ENCODE measurements at places on chromosomes 11 and 22. TPM values are rescaled to one million over a fixed set of nuclear protein-coding genes. Genes with fewer than 3 reads are reported as not detected.
A peak's percentile ranks its signal among the peaks of the same experiment; 100 is the strongest.

DNA sequence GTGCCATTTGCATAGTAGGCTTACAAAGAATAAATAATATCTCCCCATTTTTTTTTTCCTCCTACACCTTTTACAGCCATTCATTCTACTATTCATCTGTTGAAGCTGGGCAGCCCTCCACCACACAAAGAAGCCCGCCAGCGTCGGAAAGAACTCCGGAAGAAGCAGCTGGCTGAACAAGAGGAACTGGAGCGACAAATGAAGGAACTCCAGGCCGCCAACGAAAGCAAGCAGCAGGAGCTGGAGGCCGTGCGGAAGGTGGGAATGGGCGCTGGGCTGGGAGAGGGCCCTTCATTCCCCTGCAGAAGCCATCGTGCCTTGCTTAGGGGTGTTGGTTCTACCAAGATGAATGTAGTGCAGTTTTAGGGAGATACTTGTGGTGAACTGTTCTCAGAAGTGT, 68.6 kb downstream of the SWAP70 start:
- no peak overlapping the region for H3K27ac ChIP-seq
- H3K36me3 ChIP-seq: no peaks in the 10 kb centered on the region
- H3K4me1 ChIP-seq: no peaks in the 10 kb centered on the region
- H3K27me3 ChIP-seq: no peaks in the 10 kb centered on the region
- DNase-seq: no peak
- H3K4me3 ChIP-seq: no peak overlapping the region

DNA sequence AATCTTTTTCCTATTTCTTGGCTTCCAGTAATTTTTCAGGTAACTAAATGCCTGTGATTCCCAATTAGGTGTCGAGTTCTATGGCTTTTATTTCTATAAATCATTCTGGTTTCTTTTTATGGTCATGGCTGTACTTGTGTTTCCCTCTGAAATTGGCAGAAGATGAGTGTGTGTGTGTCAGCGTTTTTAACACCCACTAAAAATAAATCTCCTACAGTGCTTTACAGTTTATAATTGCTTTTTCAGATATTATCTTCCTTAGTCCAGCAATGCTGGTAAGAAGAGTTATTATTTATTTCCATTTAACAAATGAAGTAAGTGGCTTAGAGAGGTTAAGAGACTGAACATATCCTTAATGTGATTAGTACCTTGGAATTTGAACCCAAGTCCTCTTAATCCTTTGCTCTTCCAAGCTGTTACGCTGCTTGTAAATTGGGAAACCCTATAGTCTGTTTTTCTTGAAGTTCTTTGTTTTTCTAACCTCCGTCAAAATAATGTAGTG, 125.2 kb downstream of the TEAD1 start:
- DNase-seq: no peak
- no peak overlapping the region for H3K27ac ChIP-seq

DNA sequence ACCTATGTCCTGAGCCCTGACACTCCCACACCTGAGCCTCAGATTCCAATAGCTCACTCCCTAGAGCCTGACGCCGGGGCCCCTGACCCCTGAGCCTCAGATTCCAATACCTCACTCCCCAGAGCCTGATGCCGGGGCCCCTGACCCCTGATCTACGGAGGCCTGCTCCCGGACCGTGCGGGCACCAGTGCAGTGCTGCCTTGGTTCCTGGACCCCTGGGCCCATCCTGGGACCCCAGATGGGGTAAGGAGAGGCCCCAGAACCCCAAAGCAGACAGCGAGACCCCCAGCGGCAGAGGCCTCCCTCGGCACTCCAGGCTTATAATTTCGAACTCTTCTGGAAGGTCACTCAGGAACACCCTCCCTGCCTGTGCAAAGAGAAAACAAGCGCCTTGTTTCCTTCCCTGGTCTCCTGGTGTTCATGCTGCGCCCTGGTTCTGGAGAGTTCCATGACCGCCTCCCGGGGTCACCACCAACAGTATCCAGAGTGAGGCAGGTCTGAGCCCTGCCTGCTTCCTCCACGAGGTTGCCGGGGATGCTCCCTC, 7.5 kb downstream of the SUSD2 start:
- no peaks in the 10 kb centered on the region for H3K27me3 ChIP-seq
- H3K4me1 ChIP-seq: no peaks in the 10 kb centered on the region
- no peak for DNase-seq
- H3K36me3 ChIP-seq: no peaks in the 10 kb centered on the region

DNA sequence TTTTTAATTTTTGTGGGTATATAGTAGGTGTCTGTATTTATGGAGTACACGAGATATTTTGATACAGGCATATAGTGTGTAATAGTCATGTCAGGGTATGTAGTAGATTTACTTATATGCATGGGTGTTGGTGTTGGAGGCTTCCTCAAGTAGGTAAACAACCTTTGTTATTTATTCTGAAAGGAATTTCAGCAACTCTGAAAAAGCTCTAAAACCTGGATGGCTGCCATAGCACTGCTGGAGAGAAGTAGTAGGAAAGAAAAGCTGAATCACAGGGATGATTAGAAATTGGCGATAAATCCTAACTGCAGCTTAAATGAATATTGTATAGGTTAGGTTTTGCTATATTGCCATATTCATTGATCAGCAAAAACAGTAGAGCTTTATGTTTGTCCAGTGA, 44.4 kb upstream of the ST14 start:
- peaks cover 8% of the 10 kb centered on the region for H3K36me3 ChIP-seq
- H3K27me3 ChIP-seq: no peaks in the 10 kb centered on the region
- DNase-seq: no peak
- H3K4me1 ChIP-seq: peaks cover 17% of the 10 kb centered on the region

DNA sequence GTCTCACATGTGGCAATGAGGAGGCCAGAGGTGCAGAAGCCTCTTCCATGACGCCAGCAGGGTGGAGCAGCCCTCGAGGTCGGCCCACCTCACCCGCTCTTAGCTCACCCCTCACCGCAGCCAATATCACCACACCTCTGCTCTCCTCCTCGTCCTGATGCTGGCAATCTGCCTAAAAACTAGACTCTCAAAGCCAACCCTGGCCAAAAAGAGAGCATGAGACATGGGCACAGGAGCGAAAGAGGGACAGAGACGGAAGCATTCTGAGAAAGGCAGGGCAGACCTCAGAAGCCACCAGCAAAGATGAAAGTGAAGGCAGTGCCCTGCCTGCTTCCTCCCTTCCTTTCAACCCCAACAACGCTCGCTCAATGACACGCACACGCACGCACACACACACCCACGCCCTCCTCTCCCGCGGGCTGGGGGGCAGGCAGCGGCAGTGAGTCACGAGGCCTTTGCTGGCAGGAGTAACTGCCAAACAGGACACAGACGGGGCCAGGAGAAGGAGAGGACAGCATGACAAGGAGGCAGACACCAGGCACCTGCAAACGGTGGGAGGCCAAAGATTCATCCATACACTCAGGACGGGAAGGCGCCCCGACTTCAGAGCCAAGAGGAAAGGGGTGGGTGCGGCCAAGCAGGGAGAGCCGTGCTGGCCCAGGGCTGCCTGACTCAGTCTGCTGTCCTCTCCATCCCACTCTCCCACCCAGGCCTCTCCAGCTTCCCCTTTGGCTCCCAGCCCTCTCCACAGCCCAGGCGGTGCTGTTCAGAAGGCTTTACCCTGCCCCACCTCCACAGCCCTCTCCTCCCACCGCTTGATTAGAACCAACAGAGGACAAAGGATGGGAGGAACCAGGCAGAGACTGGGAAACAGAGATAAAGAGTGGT, 11.4 kb downstream of the IGSF9B start:
- no peaks in the 10 kb centered on the region for H3K27me3 ChIP-seq
- DNase-seq: peak; percentile 75
- H3K36me3 ChIP-seq: no peaks in the 10 kb centered on the region
- H3K4me3 ChIP-seq: peak overlapping the region; percentile 50
- peak overlapping the region; percentile 70 for H3K27ac ChIP-seq
- H3K4me1 ChIP-seq: peaks cover 56% of the 10 kb centered on the region

GRCh38 chr22:47019012-47019790, 256.8 kb downstream of the TBC1D22A start:
- H3K36me3 ChIP-seq: peaks cover 12% of the 10 kb centered on the region
- no peaks in the 10 kb centered on the region for H3K27me3 ChIP-seq
- DNase-seq: no peak
- no peak overlapping the region for H3K27ac ChIP-seq
- H3K4me3 ChIP-seq: no peak overlapping the region
- H3K4me1 ChIP-seq: no peaks in the 10 kb centered on the region

DNA sequence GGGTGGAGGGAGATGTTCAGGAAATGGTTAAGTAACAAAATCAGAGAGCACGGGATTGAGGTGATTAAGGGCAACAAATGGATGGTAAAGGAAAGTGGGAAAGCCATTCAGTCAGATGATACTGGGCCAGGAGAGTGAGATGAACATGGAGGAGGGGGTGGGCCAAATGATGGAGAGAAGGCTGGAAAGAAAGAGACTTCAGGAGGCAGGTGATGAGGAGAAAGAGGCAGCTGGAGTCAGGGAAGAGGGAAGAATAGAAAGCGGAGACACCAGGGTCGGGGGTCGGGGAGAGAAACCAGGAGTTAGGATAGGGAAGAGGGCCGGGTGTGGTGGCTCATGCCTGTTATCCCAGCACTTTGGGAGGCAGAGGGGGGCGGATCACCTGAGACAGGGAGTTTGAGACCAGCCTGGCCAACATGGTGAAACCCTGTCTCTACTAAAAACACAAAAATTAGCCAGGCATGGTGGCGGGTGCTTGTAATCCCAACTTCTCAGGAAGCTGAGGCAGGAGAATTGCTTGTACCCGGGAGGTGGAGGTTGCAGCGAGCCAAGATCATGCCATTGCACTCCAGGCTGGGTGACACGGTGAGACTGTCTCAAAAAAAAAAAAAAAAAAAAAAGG, 4.7 kb upstream of the KDM2A start:
- peaks cover 12% of the 10 kb centered on the region for H3K4me1 ChIP-seq
- no peaks in the 10 kb centered on the region for H3K36me3 ChIP-seq
- H3K27ac ChIP-seq: no peak overlapping the region
- no peak for DNase-seq
- no peak overlapping the region for H3K4me3 ChIP-seq

DNA sequence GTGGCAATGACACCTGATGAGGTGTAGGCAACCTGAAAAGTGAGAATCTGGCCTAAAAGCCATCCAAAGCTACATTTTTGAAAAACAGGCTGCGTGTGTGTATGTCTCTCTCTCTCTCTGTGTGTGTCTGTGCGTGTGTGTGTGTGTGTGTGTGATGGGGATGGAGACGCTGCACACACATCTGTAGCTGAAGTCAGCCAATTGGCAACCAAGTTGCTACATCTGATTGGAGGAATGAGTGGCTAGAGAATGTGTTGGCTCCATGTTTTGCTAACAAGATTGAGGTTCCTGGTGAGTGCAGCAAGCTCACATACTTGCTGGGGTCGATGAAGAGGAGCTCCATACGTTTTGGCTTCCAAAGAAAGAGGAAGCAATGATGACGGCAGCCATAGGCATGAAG, 311.4 kb upstream of the NCAM1 start:
- H3K27me3 ChIP-seq: no peaks in the 10 kb centered on the region
- H3K4me3 ChIP-seq: no peak overlapping the region
- no peaks in the 10 kb centered on the region for H3K36me3 ChIP-seq
- no peaks in the 10 kb centered on the region for H3K4me1 ChIP-seq
- DNase-seq: no peak
- no peak overlapping the region for H3K27ac ChIP-seq

GRCh38 chr11:92717240-92717639, 252.2 kb upstream of the MTNR1B start:
- no peak for DNase-seq
- H3K4me1 ChIP-seq: no peaks in the 10 kb centered on the region
- H3K4me3 ChIP-seq: no peak overlapping the region

GRCh38 chr11:117395476-117395875, 67.8 kb downstream of the CEP164 start:
- peaks cover 15% of the 10 kb centered on the region for H3K36me3 ChIP-seq
- H3K4me1 ChIP-seq: no peaks in the 10 kb centered on the region
- no peak overlapping the region for H3K27ac ChIP-seq

DNA sequence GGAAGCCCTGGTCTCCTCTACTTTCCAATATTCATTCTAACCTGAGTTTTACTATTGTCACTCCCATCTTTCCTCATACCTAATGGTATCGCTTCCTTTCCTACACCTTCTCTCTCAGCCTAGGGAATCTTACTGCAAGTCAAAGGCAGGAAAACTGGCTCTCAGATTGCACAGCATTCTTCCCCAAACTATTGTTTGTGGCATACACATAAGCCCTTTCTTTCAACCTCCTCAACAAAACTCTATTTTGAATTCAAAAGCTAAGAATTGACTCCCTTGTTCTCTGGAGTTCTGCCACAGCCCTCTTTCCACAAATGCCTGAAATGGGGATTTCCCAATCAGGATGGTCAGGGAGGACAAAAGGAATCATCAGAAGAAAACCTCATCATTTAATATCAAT, 181.5 kb downstream of the FAM76B start:
- no peaks in the 10 kb centered on the region for H3K4me1 ChIP-seq
- H3K27me3 ChIP-seq: no peaks in the 10 kb centered on the region
- DNase-seq: no peak
- no peak overlapping the region for H3K27ac ChIP-seq

DNA sequence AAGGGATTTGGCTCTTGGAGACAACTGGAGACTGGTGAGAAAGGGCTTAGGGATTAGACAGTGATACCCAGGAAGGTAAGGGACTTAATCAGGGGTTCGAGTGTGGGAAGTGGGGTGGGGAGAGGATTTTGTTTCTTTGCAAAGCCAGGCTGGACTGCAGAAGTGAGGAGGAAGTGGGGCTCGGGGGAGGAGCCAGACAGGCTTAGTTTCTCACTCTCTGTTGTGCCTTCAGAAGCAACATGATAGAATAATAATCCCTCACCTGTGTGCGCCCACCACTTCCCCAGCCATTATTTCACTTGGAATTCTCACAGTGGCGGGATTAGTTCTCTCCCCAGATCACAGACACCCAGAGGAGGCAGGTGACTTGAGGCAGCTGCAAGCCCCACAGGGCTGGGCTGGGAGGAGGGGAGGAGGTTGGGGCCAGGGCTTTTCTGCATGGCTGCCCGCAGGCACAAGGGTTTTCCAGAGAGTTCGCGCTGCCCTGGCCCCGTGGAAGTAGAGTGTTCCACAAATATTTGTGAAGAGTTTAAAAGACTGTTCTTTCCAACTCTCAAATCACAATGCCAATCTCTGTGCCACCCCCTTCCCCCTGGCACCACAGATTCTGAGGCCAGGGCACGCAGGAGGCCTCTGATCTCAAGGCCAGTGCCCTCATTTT, 4.0 kb upstream of the SEC14L2 start:
- H3K36me3 ChIP-seq: no peaks in the 10 kb centered on the region
- H3K4me3 ChIP-seq: no peak overlapping the region
- H3K27me3 ChIP-seq: no peaks in the 10 kb centered on the region
- peaks cover 16% of the 10 kb centered on the region for H3K4me1 ChIP-seq

- H3K4me3 ChIP-seq: no peak overlapping the region
- H3K36me3 ChIP-seq: no peaks in the 10 kb centered on the region
These were observed 6.6 kb upstream of the RASGRP2 start for GRCh38 chr11:64750361-64751054.

- no peak overlapping the region for H3K27ac ChIP-seq
- no peak for DNase-seq
- no peak overlapping the region for H3K4me3 ChIP-seq
These were observed 206.0 kb upstream of the CHORDC1 start for GRCh38 chr11:90428836-90429235.

The BAIAP2L2 gene
- total RNA-seq: 3.4 TPM

The TMEM191C gene
- 1.3 TPM for total RNA-seq

The CRYBA4 gene
- total RNA-seq: not detected

The FAM111B gene
- total RNA-seq: 79.8 TPM

The HEPHL1 gene
- total RNA-seq: not detected

The PAX6 gene
- not detected for total RNA-seq

The MS4A12 gene
- not detected for total RNA-seq

The SLC1A2 gene
- 0.69 TPM for total RNA-seq

The ACRV1 gene
- total RNA-seq: not detected

The TRIM51 gene
- total RNA-seq: not detected

The VWA5A gene
- 8.3 TPM for total RNA-seq

The DGCR8 gene
- total RNA-seq: 37.4 TPM

The MAJIN gene
- 0.48 TPM for total RNA-seq

The IL10RA gene
- 269 TPM for total RNA-seq

The FREY1 gene
- total RNA-seq: 4.6 TPM

The APOA5 gene
- not detected for total RNA-seq

All from naive thymus-derived CD4-positive, alpha-beta T cell (primary cell).